ENCODE measurements at places on chromosomes 6 and 20.

- DNase-seq: no peak
Observed at GRCh38 chr20:32482442-32483261, 102.5 kb downstream of the NOL4L start.

GRCh38 chr6:23213193-23213592 is 643.8 kb downstream of the HDGFL1 start:
- DNase-seq: no peak

GRCh38 chr20:62732031-62732760 is 23.6 kb downstream of the NTSR1 start:
- DNase-seq: no peak

DNA sequence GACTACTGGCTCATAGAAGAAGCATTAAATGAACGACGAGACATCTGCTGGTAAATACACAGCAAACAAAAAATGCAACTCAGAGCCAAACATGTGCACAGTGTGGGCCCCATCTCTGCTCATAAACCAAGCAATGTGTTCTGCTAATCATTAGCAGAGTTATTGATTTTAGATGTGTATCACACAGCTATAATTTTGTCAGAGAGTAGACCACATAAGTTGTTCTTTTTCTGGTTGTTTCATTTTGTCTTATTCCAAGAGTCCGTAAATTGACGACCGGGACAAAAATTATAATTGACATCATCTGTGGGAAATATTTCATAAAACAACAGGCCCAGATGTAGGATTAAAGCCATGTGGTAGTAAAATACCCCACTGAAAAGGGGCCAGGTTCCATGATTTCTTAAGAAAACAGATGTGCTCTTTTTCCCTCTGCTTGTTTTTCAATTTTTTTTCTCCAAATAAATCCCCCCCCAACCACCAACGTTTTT is 423.6 kb downstream of the HAO1 start:
- no peak for DNase-seq

DNA sequence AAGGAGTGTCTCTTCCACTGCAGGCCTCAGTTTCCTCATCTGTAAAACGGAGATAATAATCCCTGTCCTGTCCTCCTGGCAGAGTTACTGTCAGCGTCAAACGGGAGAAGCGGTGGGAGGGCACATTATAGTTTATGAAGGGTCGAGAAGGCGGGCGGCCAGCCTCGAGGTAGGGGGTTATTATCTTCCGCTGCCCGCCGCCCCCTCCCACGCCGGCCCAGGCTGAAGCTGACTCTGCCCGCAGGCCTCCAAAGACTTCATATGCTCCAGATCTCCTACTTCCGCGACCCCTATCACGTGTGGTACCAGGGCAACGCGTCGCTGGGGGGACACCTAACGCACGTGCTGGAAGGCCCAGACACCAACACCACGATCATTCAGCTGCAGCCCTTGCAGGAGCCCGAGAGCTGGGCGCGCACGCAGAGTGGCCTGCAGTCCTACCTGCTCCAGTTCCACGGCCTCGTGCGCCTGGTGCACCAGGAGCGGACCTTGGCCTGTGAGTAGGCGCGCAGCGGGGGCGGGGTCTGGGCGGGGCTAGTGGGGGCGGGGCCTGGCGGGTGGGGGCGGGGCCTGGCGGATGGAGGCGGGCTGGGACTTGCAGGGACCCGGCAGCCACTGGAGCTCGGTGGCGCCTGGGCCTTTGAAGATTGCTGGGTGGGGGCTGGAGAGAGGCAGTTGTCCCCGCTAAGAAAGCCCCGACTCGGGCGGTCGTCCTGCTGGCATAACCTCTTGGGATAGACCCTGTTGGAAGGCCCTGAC is 2.8 kb downstream of the PROCR start:
- no peak for DNase-seq

DNA sequence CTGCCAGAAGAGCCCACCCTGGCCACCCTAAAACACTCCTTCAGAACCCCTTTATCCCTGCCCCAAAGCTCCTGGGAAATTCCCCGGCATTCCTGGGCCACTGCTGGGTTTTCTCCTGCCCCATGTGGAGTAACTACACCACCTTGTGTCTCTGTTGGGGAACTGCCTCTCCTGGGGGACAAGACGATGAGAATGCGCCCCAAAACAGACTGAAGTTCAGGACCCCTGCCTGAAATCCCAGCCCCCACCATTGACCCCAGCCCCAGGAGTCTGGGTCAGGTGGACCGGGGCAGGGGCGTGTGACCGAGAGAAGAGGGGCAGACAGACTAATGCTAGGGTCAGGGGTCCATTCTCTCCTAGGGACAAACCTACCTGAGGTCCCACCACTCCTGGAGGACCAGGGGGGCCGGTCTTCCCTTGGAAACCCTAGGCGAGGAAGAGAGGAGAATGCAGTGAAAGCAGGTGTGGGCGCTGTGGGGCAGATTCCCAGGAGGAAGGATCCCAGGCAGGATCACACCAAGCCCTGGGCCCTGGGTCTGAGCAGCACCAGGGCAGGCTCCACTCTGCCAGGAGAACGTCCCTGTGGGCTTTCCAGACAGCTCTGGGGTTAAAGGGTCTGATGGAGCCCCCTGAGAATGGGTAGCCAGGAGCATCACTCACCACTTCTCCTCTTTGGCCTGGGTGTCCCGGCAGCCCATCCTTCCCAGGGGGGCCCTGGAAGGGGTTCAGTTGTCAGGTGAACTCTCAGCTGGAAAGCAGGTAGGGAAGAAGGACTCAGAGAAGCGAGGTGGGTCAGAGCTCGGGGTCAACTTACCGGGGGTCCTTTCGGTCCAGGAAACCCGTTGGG is 19.4 kb downstream of the COL11A2 start:
- DNase-seq: no peak

- DNase-seq: no peak
Observed at GRCh38 chr6:1044040-1044836, 267.7 kb upstream of the FOXQ1 start.

DNA sequence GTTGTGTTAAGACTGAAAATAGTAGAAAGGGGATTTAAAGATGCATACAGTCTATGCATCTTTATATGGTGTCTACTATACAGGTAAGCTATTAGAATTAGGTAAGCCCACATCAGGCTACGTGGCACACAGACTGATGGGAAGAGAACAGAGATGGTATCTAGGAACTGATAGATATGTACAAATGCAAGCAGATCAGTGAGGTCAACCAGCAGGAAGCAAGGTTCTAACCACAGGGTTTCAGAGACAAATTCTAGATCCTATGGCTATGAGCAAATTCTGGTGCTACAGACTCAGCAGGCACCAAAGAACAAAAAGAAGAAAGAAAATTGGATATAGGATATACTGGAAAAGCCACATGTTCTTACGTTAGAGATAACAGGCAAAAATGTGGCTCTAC is 110.6 kb downstream of the TRDN start:
- DNase-seq: no peak

- DNase-seq: no peak
Observed at GRCh38 chr20:56453352-56453751, 15.1 kb upstream of the RTF2 start.

GRCh38 chr6:25085756-25086155 is 150.0 kb upstream of the RIPOR2 start:
- no peak for DNase-seq

GRCh38 chr6:1801401-1801800 is 191.7 kb downstream of the FOXC1 start:
- DNase-seq: no peak

- no peak for DNase-seq
Observed at GRCh38 chr20:58065508-58066361, 162.7 kb downstream of the ANKRD60 start.

- no peak for DNase-seq
Observed at GRCh38 chr6:104239971-104240370, 619.7 kb downstream of the HACE1 start.

GRCh38 chr6:110661414-110661813 is 153.9 kb downstream of the CDK19 start:
- DNase-seq: no peak

GRCh38 chr20:8401556-8401955 is 269.5 kb downstream of the PLCB1 start:
- DNase-seq: no peak

DNA sequence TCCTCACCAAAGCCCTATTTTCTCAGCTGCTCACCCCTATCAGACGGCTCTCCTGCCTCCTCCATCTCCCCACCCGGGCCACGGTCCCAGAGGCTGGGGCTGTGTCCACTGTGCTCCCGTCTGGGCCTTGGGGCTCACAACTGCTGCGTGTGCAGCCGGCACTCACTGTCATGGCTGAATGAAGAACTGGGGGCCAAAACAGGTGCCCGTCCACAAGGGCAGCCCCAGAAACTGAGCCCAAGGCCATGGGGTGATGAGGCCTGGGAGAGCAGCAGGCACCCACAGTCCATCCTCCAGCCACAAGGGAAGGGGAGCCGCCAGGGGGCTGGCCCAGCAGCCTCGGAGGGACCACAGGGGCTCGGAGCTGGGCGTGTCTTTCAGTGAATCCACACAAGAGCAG is 159.5 kb downstream of the DLL1 start:
- no peak for DNase-seq

DNA sequence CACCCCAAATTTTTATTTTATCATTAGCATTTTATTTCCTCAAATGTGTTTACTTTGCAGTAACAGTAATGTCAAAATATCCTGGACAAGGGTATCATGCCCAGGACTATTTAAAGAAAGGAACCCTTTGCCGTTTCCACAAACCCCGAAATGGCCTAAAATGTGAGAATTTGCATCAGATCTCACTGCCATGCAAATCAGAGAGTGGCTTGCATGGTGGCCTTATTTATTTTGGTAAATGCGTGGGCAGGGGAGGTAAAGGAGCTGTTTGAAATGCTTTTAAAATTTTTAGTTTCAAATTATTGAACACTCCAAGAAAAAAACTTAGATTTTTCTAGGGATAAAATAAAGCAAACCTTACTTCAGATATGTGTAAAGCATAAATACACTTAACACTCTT is 43.8 kb downstream of the ADAT2 start:
- no peak for DNase-seq

- DNase-seq: no peak
Observed at GRCh38 chr20:16098890-16099639, 474.2 kb downstream of the KIF16B start.

- no peak for DNase-seq
Observed at GRCh38 chr20:52972190-52972937, at the start of gene TSHZ2. Gene TSHZ2 (plus strand): TSS chr20:52972358. CDS start chr20:52973294, 936 bp downstream.

DNA sequence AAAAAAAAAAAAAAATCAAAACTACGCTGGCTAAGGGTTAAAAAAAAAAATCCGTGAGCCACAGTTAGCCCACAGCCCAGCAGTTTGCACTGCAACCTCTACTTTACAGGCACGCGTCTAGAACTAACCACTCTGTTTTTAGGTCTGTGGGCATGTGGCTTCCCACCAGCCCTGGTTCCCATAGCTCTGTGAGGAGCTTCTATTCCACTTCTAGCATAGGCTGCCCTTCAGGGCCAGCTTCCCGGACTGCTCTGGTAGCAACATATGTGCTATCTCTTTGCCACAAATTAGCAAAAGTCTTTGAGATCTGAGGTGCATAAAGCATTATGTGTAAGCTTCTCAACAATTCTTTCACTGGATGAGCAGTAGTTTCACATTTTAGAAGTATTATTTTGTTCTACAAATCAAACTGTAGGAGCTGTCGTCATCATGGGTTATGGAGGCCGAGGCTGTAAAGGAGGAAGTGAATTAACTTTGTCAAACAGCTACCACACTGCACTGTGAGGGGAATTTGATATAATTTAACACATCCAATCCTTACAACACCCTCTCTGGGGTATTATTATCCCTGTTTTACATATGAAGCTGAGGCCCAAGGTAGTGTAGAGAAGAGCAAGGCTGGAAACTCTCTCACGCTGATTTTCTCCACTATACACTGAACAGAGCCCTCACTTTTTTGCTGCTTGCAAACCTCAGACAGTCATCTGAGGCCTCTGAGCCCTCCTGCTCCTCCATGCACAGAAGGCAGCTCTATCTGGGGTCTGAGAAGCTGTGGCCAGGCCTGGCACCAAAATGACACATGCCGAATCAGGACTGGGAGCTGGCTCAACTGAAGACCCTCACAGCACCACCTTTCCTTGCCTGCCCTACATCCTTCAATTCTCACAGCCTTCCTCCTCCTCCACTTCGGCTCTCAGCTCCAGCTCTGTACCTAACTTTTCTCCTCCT is 35.4 kb downstream of the MAN1A1 start:
- no peak for DNase-seq

DNA sequence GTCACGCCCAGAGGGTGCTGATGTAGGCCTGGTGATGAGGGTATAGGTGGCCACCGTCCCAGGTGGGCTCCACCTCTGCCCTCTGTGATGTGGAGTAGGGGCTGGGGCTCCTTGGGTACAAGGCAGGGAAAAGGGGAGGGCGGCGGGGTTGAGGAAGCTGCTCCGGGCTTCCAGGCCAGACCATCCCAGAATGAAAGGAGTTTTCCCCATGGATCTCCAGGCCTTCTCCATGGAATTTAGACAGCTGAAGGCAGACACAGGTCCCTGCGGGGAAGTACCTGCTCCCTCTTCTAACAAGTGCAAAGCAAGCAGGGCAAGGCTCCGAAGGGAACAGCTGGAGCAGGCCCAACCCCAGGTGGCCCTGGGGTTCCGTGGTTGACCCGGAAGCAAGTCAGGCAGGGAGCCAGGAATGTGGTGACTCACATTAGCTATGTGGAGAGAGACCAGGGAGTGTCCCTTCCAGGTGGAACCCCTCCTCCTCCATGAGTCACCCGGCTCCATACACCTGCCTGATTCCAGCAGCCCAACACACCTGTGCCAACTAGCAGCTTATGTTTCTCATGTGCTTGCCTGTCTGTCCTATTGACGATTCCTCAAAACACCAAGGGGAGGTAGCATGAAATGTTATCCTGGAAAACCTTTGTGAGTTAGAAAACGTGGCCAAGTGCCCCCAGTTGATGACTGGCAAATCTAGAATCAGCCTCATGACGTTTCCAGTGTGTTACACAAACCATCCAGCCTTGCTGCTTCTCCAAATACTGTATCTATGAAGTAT is 59.7 kb upstream of the SNX9 start:
- DNase-seq: no peak
